Endothelial cell (in vitro differentiated cells): ENCODE measurements at places on chromosomes 7 and 10.

DNA sequence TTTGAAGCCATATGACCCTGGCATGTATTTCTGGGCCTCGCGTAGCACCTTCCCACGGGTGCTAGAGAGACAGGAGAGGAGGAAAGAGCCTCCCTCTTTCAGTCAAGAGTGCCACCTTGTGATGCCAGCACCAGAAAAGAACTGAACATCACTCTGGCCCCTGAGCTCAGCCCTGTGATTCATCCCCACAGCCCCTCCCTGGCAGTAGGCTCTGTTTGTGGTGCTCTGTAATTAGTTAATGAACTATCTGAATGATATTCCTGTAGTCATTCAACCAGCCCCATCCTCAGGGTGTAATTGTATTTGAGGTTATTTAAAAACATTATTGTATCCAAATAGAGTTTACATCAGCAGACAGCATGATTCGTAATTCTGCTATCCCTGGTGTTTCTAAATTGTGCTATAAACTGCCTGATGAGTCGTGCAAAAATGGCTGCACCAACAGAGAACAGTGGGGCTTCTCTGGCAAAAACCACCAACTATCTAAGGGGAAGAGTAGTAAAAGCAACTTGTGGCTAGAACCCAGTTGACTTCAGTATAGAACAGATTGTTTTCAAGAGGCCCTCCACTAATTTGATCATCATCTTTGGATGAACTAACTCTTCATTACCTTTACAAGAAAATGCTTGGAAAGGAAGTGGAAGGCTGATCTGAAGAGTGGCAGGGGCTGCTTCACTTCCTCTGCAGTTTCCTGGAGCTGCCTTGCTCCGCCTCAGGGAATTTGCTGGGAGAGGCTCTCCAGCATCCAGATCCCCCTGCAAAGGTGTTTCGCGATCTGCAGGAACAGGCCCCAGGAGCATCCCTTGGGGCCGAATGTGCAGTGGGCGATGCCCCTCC is 23.7 kb upstream of the TIAL1 start:
- peak; percentile 25 for DNase-seq

DNA sequence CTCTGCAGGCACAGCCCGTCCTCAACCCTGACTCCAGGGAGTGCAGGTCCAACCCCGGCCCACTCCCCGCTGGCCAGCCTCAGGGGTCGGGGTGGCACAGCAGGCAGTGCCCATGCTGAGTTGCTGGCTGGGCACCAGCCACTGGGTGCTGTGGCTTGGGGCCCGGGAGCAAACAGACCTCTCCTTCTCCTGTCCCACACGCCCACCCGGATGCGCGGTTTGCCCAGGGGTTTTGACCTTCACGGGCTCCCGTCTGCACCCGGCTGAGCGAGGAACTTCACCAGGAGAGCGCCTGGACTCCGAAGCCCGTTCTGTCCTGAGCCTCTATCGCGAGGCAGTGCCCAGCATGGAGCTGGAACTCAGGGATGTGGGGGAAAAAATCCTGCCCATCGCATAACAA is 2.6 kb upstream of the GRIFIN start:
- no peak for DNase-seq

- no peak for DNase-seq
Measured at GRCh38 chr7:47651355-47652317, 69.7 kb upstream of the TNS3 start.

DNA sequence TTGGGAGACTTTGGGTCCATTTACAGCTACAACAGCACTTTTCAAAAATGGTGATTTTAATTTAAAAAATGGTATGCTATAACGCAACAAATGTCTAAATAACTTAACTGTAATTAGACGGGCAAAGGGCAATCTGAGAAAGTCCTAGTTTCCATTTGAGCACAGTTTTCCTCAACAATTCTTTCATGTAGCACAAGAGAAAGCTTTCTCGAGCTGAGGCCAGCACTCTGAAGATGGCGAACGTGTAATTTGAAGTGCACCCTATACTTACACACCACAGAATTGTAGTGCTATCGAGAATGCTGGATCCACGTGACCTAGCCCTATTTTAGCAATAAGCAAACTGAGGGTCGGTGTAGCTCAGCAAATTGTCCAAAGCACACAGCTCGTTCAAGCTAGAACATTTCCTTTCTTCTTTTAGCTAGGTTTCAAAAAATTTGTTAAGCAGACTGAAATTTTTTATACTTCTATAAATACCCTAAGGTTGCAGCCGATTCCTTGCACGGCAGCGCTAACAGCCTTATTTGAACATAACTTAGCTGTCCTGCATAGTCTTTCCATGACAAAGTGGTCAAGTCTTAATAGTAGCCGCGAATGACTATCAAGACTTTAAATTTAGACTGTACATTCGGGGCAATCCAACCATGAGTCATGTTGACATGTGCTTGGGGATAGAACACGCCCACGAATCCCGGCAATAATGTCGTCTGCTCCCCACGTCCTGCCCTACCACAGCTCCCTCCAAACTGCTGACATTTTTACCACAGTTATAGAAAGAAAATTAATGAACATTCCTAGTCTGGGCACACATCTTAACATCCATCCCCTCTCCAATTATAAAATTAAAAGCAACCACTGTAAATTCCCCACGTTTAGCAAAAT is 10.0 kb downstream of the KLF6 start:
- no peak for DNase-seq
